CD4-positive, alpha-beta T cell treated with Interferon alpha-2 for 1 hour (primary cell): ENCODE measurements at places on chromosomes 6 and 20.

DNA sequence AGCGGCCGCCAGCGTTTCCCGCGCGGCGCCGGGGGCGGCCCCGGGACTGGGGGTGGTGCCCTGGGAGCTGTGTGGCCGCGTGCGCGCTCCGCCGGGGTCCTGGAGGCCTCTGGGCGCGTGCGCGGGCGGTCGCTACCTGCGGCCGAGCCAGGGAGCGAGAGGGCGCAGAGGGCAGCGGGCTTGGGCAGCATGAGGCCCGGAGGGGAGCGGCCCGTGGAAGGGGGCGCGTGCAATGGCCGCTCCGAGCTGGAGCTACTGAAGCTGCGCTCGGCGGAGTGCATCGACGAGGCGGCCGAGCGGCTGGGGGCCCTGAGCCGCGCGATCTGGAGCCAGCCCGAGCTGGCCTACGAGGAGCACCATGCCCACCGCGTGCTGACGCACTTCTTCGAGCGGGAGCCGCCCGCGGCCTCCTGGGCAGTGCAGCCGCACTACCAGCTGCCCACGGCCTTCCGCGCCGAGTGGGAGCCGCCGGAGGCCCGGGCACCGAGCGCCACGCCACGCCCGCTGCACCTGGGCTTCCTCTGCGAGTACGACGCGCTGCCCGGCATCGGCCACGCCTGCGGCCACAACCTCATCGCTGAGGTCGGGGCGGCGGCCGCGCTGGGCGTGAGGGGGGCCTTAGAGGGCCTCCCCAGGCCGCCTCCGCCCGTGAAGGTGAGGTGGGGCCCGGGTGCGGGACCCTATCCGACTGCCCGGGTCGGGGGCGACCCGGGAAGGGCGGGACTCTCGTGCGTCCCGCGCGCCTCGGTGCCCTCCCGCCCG is at the start of gene PM20D2:
Gene PM20D2 (plus strand): TSS at position 100 of the 762 bp plus-strand sequence. CDS start 90 bp downstream, at position 190.
- DNase-seq = peak; percentile 72

DNA sequence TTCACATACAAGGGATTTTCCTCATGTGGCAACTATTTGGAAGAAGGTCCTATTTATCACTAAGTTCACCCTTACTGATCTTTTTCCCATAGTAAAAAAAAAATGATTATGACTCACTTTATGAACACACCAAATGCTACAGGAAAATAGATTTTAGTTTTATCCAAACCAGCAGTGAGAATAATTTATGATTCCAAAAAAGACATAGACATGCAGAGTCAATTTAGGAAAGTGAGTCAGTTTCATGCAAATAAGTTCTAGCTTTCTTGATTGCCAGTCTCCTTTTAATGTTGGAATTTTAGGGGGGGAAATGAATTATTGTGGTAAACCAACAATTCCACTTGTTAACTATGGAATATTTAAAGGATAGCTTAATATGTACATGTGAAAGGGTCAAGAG is 64.0 kb upstream of the RNF146 start:
- no peak for DNase-seq

GRCh38 chr6:13354331-13355042 is 26.1 kb upstream of the TBC1D7 start:
- no peak for DNase-seq

- DNase-seq = no peak
Measured at GRCh38 chr6:30885481-30885998, 1.2 kb downstream of the DDR1 start.

DNA sequence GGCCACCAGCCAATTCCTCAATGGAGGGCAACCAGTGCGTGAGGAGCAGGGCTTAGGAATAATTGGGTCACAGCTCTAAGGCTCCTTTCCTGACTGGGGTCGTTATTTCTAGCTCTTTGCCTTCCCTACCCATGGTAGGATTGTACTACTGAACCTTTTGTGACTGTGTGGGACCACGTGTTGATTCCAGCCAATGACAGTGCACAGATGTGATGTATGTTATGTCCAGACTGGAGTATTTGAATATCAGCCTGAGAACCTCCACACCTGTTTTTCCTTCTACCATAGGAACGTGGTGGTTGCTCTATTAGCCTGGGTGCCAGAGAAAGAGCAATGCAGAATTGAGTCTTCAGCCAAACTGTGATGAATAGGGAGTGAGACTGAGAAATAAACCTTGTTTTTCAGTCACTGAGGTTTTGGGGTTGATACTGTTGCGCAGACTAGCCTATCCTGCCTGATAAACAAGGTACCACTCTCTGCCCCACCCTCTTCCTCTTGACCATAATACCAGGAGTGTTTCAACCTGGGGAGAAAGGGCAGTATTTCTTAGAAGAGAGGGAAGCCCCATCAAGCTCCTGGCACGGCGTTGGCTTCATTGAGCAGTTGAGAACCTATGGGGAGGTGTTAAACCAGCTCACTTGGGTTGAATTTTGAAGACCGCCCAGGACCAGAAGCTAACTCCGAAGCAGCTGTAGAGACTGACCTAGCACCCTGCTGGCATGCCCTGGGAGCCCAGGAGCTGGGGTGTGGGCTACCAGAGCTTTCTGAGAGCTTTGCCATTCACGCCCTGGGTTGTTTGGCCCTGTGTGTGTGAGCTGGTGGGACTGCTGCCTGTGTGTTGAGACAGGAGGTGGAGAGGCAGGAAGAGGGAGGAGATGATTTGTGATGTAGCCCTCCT is 105.5 kb upstream of the BACH2 start:
- DNase-seq = peak; percentile 27
